NCI-H2107 (cell line): ENCODE measurements at places on chromosomes 5 and 9.

GRCh38 chr5:67588389-67588788 lies 391.8 kb upstream of the CD180 start:
- DNase-seq, result no peak

- DNase-seq, result no peak
These were observed 126.9 kb upstream of the MAP3K1 start for GRCh38 chr5:56688402-56688801.

GRCh38 chr9:14565352-14566016 lies 127.7 kb downstream of the ZDHHC21 start:
- no peak for DNase-seq

- DNase-seq, result no peak
These were observed 22.5 kb downstream of the BASP1 start for GRCh38 chr5:17239953-17240352.

- DNase-seq, result no peak
These were observed 44.1 kb upstream of the ERBIN start for GRCh38 chr5:65882278-65882677.

- no peak for DNase-seq
These were observed 56.2 kb downstream of the CAMK4 start for GRCh38 chr5:111280282-111280951.

GRCh38 chr5:14813747-14814146 lies 57.8 kb downstream of the ANKH start:
- DNase-seq, result no peak

- DNase-seq, result no peak
These were observed 149.4 kb downstream of the MACROH2A1 start for GRCh38 chr5:135249658-135250057.

DNA sequence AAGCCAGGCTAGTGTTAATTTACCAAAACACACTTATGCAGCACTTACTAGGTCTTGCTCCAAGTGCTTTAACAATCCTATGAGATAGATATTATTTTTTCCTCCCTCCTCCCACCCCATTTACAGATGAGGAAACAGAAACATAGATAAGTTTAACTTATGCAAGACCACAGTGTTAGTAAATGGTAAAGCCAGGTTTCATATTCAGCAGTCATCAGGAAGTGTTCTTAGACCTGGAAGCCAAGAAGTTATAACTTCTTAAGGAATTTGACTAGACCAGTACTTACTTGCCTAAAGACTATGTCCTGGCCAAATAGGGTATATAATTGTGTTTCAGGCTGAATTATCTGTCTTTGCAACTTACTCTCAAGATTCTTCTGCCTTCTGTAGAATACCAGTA lies 15.9 kb downstream of the ABHD17B start:
- no peak for DNase-seq

DNA sequence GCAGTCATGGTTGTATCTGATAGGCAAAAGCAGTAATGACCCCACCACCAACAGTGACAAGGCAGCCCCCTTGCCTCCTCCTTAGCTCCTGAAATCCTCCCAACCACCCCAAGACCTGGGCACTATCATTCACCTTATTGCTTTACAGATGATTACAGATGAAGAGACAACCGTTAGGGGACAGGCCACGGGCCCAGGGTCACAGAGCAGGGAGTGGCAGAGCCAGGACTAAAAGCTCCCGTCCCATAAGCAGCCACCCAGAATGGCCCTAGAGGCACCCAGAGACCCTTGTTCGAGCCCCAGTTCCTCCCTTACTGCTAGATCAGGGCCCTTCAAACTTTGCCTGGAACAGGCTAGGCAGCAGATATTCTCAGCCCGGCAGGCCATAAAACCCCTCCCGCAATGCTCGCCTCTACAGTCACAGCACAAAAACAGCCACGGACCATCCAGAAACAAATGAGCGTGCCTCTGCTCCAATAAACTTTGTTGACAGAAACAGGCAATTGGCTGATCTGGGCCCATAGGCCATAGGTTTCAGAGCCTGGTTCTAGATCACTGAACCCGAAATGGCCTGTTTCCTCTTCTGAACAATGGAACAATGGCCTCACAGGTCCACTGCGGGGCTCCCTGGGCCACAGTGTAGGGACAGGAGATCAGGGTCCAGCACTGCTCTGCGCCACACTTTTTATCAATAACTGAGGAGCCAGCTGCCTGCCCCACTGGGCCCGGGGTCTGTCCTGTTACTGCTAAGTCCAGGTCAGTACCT lies 67.0 kb downstream of the LRSAM1 start:
- no peak for DNase-seq

DNA sequence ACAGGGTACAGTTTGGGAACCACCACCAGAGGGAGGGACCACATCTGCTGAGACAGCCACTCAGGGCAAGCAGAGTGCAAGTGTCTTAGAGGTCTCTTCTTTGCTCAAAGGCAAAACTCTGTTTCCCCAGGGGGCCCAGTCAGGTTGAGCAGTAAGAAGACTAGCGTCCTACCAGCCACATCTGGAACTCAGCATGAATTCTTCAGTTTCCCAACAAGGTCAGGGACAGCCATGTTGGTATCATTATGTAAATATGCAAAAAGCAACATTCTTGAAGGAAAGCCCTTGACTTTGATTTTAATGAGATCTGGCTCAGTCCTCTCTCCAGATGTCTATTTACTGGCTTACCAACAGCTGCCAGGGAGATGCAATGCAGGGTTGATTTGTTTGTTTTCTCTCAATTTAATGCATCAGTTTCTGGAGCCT lies 46.7 kb downstream of the TGFBI start:
- no peak for DNase-seq

GRCh38 chr5:57878301-57878722 lies 395.7 kb upstream of the ACTBL2 start:
- no peak for DNase-seq

DNA sequence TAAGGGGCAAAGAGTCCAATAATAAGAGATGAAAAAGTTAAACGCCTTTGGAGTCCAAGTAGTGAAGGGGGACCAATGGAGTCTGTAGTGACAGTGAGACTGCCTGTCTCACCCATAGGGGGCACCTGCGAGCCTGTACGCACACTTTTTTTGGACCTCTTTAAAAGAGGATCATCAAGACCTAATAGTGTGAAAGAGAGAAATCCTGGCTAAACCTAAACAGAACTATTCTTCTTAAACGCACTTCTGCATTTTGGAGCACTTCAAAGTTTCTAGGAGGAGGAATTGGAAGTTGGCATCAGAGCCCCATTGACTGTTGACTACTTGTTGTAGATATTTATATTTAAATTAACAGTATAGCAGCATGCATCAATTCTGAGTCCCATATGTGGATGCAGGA lies 636.1 kb upstream of the KLF4 start:
- no peak for DNase-seq

DNA sequence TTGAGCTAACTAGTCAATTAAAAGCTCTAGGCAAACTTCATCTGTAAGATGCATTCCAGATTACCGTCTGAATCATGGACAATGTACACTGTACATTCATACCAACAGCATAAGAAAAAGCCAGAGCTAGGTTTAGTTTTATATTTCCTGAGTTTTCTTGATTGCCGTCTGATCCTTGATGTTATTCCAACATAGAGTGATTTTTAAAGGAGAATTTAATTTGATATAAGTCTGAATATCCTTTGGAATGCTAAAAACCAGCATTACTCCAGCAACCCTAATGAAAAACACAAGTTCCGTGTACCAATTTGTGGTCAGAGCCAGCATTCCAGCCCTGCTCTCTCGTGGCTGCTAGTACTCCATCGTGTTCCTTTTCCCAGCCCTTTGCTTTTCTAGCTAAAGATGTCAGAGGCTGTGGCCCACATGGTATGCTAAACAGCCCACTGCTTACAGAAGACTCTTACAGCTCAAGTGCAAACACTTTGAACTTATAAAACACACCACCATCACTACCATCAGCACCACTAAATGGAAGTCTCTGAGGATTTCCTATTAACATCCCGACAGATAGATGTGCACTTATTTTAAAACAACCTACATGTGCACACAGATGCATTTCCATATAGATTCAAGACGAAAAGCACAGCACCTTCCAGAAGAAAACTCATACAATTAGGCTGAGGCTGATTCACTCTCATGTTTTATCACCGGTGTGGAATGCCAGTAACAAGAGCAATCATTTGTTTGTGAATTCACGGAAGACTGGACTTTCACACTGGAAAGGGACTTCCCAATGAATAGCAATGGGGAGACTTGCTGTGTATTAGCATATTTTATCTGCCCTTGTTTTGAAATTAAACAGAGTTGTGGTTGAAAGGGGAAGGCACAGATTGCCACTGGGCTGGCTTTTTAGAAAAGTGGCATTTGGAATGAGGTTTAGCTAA lies 246.9 kb upstream of the GAS1 start:
- DNase-seq, result no peak

DNA sequence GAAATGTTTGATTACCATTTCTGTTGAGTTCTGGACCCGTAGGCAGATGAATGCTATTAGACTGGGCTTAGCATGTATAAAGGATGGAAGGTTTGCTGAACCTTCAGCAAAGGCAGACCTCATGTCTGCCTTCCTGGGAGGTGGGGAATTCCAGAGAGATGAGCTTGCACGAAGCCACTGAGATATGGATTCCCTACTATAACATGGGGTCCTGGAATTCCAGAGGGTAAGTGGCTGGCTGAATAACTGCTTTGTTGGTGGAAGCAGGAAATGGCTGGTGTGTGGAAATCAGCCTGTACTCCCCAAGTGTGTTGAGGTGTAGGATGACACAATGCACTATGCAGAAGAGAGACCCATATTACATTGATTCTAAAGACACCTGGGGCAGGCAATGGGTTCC lies 526.4 kb downstream of the CTNND2 start:
- no peak for DNase-seq

DNA sequence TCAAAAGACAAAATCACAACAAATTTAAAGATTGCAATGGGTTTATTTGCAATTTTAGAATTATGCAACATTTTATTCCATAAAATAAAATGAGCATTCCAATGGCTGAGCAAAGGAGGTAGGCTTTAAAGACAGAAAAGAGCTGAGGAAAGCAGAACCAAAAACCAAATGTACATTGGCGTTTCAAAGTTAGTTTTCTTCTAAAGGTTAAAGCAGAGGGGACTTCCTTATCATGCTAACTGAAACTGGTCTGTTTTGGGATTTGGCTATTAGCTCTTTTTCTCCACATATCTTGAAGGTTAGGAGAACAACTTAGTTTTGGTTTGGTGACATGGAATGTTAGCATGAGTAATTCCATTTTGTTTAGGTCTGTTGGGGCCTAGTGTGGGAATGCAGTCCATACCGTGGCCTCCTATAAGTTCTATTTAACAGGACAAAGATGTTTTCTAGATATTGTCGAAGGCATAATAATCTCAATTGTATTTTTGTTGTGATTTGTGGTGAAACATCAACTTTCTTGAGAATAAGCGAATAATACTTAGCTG lies 20.3 kb downstream of the DCP2 start:
- DNase-seq, result no peak

GRCh38 chr9:109276469-109277440 lies 44.1 kb downstream of the EPB41L4B start:
- no peak for DNase-seq

- DNase-seq, result no peak
These were observed 99.7 kb downstream of the NPR3 start for GRCh38 chr5:32810804-32811203.

GRCh38 chr9:108588246-108588645 lies 267.5 kb downstream of the ACTL7B start:
- DNase-seq, result no peak

- no peak for DNase-seq
These were observed 39.1 kb downstream of the ANGPTL2 start for GRCh38 chr9:127083138-127083980.

DNA sequence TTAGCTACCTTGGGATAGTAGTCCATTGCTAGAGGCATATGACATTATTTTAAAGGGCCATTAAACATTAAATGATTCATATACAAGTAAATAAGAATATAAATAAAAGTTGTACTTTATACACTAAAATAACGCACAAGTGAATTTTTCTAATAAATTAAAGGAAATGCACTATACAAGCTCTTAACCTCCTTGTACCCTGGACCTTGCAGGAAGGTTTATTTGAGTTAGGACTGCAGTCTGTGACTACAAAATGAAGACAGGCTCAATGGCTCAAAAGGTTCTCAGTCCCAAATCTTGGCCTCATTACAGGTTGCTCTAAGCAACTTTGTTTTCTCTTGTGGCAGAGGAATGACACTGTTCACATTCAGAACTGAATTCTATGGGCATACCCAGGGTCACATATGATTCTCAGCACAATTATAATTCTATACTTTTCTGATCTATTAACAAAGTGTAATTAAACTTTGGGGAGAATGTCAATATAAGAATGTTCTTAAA lies 34.4 kb downstream of the FEM1C start:
- DNase-seq, result no peak

DNA sequence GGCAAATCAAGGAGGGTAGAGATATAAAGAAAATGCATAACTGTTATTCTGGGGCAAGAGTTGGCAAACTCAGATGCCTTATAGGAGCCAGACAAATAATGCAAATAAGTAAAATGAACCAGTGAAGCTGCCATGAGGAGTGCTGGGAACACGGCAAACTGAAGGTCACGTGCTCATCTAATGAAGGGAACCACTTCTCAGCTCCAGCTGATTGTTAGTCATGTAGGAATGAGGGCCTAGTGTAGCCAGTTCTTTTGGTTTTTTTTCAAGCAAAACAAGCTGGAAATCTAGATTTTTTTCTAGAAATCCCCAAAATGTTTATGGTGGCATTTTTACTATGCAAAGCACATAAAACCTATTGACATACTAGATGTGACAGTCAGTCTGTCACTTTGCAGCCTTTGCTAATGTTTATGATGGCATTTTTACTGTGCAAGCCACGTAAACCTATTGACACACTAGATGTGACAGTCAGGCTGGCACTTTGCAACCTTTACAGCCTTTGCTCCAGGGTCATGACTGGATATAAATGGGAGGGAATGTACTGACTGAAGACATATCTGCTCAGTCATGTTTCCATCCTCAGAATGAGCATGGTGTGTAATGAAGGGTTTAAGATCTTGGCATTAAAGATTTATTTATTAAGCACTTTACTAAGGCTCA lies 39.4 kb downstream of the RUSC2 start:
- DNase-seq, result no peak

GRCh38 chr9:27540502-27540901 lies 10.9 kb upstream of the MOB3B start:
- DNase-seq, result no peak

DNA sequence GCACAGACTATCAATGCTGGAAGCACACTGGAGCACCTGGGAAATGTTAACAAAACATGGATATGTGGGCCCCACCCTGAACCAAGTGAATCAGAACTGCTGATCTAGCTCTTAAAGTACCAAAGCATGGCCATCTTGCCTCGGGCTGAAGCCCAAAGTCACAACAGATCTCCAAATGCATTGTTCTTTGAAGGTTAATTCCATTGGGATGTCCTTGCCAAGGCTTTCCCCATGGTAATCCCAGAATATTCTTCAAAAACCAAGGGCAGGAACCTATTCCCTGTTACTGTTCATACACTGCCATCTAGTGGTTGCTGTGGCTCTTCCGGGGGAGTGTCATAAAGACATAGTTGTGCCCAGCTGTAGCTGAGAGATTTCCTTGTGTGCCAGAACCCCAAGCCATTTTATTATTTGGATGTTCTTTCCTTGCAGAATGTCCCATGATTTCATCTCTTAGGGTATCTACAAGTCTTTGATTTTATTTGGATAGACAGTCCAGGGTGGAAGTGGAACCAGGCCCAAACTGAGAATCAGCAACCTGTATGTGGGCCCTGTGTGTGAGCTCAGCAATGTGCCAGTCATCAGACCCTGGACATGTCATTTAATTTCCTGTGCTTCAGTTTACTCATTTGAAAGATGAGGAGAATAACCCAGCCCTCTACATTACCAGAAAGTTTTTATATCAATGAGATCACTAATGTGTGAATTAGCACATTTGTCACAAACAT lies 290.0 kb downstream of the ACTL7B start:
- DNase-seq, result peak; percentile 17

- DNase-seq, result no peak
These were observed 120.6 kb upstream of the MEF2C start for GRCh38 chr5:89003563-89004036.
